Globus pallidus (tissue), 1 donor: ENCODE measurements at places on chromosomes 1 and 21.

DNA sequence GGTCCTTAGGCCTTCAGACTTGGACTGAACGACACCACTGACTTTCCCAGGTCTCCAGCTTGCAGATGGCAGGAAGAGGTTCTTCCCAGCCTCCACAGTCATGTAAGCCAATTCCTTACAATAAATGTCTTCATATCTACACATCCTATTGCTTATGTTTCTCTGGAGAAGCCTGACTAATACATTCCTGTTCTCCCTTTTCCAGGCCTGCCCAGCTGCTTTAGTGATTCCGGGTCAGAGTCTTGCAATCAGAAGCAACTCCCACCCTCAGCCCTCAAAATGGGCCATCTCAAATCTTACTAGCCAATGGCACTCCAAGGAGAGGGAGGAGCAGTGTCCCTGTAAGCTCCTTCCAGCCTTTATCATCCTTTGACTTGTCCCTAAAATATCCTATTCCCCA lies 16.4 kb upstream of the CPT2 start:
- no peak for DNase-seq

- no peak for DNase-seq
Observed at GRCh38 chr1:61620536-61620935, 104.4 kb downstream of the TM2D1 start.

GRCh38 chr1:247829656-247830055 lies 5.7 kb upstream of the OR14A16 start:
- DNase-seq = no peak

GRCh38 chr1:172670316-172670715 lies 11.4 kb downstream of the FASLG start:
- no peak for DNase-seq

DNA sequence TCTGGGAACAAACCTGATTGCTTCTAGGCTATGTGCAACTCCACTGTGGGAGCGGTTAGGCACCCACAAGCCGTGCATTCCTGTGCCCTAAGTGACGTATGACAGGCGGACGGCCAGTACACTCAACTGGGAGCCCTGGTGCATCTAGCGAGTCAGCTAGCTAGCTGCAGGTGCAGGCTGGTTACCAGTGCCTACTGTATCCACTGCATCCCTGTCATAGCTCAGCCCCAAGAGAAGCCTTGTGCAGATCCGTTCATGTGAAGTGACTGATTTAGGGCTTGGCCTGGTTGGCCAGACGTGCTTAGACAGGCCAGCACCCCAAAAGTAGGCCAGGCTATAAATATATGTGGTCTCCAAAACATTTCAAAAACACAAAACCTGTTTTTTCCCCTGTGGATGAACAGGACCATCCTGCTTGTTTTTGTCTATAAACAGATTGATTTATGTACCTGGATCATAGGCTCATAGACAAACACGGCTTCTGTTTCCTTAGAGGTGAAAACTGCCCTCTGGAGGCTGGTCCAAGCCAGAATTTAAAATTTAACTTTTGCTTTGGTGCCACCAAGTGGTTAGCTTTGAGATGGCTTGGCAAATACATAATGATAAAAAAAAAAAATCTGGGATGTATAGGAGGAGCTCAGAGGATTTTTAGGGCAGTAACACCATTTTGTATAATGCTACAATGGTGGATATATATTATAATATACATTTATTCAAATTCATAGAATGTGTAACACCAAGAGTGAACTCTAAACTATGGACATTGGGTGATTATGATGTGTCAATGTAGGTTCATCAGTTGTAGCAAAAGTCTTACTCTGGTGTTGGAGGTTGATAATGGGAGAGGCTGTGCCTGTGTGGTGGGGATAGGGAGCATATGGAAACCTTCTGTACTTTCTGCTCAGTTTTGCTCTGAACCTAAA lies 68.5 kb downstream of the GIPC2 start:
- DNase-seq = peak; percentile 70

DNA sequence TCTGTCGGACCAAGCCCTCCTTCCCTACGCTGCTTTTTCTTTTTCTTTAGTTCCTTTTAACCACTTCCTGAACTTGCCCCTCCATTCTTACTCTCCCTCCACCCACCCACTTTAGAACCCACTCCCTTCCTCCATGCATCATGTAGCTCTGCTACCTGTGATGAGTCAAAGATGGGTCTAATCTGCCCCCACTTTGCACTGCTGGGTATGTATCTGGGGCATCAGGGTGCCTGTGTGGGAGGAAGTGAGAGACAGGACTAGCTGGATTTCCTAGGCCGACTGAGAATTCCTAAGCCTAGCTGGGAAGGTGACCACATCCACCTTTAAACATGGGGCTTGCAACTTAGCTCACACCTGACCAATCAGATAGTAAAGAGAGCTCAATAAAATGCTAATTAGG lies 157.7 kb downstream of the SEC16B start:
- DNase-seq = no peak

DNA sequence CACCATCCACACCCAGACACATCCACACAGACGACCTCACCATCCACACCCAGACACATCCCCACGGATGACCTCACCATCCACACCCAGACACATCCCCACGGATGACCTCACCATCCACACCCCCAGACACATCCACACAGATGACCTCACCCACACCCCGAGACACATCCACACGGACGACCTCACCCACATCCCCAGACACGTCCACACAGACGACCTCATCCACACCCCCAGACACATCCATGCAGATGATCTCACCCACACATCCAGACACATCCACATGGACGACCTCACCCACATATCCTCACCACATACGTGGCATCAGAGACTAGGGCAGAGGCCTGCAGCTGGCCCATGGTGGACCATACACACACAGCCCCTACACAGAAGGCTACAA lies 14.7 kb upstream of the FABP3 start:
- no peak for DNase-seq

GRCh38 chr1:36155408-36156328 lies at the start of gene MAP7D1:
Gene MAP7D1 (plus strand): TSS chr1:36156160. CDS start chr1:36156418, 258 bp downstream.
- DNase-seq = peak; percentile 90

DNA sequence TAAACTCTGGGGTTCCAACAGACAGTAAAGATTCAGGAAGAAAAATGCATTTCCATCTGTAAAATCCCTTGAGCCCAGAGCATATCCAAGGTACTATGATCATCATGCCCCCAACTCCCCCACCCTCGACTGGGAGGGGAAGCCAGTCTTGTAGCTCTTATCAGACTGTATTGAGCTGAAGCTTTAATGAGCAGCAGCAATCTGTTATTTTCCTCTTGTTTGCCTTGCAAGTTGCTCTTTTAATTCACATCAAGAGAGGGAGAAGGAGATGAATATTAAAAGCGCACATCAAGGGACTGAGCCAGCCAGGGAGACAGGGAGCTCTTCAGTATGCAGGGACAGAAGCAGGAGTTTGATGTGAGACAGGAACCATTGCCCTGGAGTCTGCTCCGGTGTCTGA lies 52.5 kb upstream of the KCNA3 start:
- DNase-seq = no peak

GRCh38 chr1:33358114-33358794 lies 37.4 kb upstream of the A3GALT2 start:
- DNase-seq = peak; percentile 80

DNA sequence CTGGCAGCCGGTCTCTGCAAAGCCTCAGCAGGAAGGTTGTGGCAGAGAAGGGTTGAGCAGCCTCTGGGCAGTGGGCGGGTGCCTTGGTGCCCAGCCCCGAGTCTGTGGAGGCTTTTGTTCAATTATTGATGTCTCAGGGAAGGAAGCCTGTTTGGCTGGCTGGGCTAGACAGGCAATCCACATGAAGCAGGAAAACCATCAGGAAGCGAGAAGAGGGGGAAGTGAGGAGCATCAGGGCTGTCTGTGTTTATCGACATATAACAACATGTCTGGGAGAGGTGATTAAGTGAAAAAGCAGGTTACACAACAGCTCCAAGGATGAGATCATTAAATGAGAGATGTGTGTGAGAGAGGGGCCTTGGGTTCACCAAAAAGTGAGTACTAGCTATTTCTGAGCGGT lies 105.4 kb downstream of the UBE2U start:
- DNase-seq = peak; percentile 9

- DNase-seq = no peak
Observed at GRCh38 chr1:100347009-100347966, 5.0 kb upstream of the CDC14A start.

DNA sequence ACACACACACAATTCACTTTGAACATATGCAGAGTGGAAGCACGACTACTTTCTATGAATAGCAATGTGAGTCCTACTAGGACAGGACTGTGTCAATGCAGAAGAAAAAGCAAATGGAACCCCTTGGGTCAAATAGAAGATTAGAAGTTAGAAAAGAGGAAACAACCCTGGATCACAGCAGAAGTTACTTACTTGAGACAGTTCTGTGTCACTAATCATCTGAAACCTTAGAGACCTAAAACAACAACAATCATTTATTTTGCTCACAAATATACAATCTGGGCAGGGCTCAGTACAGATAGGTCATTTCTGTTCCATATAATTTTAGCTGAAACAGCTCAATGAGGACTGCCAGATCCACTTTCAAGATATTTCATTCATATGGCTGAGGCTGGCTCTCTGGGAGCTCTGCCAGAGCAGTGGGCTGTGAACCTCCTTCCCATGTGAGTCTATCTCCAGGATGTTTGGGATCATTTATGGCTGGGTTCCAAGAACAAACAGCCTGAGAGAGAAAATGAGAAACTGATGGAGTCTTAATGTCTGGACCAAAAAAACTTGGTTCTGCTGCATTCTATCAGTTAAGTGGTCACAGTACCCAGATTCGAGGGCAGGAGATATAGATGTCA lies 42.5 kb upstream of the IL10 start:
- no peak for DNase-seq
